ENCODE measurements at places on chromosomes 1 and 21.

DNA sequence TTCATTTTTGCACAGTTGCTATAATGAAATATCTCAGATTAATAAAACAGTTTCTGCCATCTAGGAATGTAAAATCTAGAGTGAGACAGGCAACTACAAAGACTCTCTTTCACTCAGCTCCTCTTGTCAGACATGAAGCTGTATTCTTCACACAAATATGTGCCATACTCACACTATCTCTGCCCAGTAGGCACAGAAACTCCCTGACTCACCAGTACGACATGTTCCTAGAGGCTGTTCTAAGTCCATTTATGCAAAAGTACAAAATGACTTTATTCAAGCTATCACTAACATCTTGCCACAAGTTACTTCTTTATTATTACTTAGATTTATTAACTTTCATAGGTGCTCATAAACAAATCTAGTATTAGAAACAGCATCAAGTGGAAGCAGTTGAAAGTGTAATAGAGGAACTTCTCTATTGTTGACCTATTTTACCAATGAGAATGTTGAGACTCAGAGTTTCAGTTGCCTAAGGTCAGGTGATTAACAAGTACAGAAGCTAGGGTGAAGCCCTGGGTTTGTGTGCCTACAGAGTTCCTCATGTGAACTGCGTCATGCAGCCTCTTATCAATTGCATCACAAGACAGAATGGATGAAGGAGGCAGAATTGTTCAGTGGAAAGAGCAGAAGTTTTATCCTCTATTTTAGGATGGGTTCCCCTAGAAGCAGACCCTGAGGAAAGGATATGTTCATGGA lies 98.9 kb downstream of the RGS2 start:
- no peak for DNase-seq

DNA sequence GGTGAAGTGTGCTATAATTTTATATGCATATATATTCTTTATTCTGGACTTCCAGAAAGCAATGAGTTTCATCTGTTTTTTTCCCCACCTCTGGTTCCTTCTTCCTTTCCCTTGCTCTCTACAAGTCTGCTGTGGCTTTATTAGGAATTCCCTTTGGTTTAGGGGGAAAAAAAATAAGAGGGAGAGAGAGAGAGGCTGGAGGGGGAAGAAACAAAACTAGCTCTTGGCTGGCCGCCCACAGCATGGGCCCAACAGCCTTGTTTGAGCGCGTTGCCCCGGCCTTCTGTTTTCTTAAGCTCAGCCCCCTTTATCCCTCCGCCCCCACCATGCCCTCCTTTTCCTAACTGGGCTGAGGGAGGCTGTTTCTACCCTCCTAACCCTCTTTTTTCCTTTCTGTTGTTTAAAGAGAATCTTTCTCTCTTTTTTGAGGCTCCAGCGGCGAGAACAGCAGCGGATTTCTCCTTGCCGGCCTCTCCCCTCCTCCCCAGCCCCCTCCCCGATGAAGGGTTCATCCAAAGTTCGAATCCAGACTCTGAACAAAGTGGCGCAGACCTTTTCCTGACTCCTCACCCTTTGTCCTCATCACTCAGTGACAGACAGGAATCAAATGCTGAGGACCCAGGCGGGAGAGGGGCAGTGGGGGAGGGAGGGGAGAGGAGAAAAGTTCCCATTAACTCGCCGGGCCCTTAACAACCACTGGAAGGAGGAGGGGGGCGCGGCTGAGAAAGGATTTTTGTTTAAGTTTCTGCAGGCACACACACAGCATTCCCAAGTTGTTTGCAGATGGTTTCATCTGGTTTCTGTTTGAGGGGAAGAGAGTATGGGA lies 29.7 kb downstream of the PBX1 start:
- DNase-seq: no peak

DNA sequence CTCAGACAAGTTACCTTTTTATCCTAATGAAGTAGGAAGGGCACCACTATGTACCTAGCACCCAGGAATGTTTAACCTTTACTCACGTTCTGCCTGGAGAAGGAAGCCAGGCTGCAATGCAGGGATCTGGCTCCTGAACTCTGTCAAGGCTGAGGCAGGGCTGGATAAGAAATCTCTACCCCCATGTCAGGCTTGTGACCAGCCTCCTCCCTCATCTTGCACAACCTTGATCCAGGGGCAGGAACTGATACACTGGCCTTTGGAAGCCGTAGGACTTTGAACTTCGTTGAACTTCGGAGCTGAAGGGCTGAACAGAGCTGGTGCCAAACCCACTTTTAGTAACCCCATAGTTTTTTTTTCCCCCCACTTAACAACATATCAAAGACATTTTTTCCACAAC lies 8.0 kb upstream of the AKR1A1 start:
- peak; percentile 85 for DNase-seq

- no peak for DNase-seq
These were observed 92.6 kb upstream of the BEND5 start for GRCh38 chr1:48869116-48869893.

DNA sequence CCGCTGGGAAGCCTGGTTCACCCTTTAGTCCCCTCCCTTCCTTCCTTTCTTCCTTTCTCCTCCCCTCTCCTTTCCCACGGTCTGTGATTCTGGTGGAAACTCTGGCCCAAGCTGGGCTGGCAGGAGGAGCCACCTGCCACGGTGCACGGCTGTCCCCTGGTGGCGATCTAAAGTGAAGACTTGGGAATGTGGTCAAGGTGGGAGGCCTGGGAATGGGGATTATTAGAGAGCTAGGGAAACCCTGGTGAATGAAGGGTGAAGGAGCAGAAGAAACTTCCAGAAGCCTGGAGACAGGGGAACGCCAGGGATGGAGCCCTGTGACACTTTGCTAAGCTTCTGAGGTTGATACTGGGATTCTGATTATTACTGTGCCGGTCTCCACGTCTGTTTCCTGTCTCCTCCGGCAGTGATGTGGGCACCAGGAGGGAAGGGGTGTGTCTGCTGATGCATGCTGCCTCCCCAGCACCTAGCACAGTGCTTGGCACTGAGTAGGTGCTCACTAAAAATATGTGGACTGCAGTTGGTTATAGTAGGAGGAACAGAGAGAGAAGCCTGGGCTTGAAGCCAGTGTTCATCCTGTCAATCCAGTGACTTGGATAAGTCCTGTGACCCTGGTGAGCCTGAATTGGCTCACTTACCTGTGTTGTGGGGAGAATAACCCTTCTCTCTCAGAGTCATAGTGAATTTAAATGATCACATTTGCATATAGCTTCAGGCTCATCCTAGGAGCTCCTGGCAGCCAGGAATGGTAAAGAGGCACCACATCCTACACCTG lies 71.2 kb upstream of the NBPF3 start:
- peak; percentile 77 for DNase-seq

- DNase-seq: peak; percentile 60
These were observed 163.4 kb upstream of the USP24 start for GRCh38 chr1:55378582-55378981.

- DNase-seq: no peak
These were observed 14.2 kb downstream of the SEMA4A start for GRCh38 chr1:156167536-156167935.

DNA sequence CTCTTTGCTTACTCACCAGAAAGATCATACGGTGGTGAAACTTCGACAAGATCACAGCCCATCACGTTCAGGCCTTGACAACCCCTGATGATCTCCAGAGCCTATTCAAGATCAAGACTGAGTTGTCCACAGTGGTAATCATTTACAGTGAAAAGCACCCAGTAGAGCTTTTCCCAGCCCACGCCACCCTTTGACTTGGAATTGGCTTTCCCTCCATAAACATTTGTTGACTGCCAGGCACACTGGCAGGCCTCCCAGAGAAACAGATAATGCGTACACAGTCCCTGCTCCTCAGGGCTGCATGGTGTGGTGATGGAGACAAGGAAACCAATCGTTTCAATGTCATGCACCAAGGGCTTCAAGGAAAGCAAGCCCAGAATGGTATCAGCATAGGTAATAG lies 10.1 kb downstream of the AGMAT start:
- no peak for DNase-seq

- no peak for DNase-seq
These were observed 398 bp upstream of the SLC30A10 start for GRCh38 chr1:219928791-219929118.

DNA sequence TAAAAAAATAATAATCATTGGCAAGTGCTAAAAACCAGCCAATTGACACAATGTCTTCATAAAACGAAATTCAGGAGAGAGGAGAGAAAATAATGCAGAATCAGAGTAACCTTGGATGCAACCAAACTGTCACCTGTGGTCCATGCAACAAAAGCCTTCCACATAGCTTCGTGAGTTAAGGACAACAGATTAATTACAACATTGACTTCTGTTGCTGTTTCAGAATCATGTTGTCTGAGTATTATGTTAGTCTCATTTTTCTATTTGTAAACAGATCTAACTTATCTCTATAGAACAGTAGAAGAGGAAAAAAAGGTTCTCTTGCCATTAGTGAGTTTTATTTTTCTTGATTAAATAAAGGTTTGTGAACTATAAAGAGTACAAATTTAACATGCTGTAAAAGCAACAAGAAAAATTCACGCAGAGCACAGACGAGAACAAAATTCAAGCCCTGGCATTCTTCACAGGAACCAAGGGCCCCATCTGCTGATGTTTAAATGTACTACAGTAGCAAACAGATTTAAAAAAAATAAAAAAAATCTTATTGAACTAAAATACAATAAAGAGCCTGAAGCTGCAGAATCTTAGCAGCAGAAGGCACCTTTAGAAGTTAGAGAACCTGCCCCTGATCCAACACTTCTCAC lies 381.1 kb upstream of the PKN2 start:
- peak; percentile 3 for DNase-seq

- DNase-seq: no peak
These were observed 22.1 kb upstream of the POU2F1 start for GRCh38 chr1:167198518-167199133.

GRCh38 chr1:152681616-152682015 lies 4.3 kb upstream of the LCE2B start:
- DNase-seq: no peak

DNA sequence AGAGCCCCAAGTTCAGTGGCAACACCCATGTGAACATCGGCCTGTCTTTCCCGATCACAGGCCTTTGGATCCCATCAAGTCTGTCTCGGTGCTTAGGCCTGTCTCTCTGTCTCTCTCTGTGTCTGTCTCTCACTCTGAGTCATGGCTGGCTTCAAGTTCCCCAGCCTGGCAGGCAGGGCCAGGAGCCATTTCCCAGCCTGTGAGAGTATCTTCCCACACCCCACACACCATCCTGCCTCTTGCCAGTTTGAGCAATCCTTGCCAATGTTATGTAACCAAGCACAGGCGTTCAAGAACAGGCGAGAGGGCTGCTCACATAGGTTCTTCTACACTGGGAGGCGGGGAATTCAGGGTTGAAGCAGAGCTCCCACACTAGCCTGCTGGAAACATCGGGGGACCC lies 70.0 kb upstream of the TMEM51 start:
- DNase-seq: no peak

GRCh38 chr1:91499904-91500755 lies 521 bp upstream of the CDC7 start:
- no peak for DNase-seq

GRCh38 chr21:43727519-43728153 lies 8.7 kb downstream of the PDXK start:
- DNase-seq: no peak

GRCh38 chr21:39182016-39182415 lies 1.2 kb downstream of the PSMG1 start:
- DNase-seq: no peak

DNA sequence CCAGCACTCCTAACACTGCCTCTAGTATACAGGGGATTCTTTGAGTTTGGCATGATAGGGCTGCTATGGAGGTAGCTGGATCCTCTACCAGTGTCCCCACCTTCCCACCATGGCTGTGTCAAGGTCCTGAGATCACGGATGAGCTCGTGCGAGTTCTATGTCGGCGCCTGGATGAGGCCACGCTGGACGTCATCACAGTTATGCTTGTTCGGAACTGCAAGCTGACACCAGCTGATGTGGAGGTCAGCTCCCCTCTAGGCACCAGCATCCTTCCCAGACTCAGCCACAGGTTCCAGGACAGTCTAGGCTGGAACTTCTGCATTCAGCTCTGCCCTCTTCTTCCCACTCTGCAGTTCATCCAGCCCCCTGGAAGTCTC lies 15.2 kb downstream of the HYI start:
- no peak for DNase-seq

GRCh38 chr1:99264201-99265021 lies at the start of gene PLPPR4:
Gene PLPPR4 (plus strand): TSS chr1:99264492. CDS start chr1:99264594, 102 bp downstream.
- peak; percentile 46 for DNase-seq

DNA sequence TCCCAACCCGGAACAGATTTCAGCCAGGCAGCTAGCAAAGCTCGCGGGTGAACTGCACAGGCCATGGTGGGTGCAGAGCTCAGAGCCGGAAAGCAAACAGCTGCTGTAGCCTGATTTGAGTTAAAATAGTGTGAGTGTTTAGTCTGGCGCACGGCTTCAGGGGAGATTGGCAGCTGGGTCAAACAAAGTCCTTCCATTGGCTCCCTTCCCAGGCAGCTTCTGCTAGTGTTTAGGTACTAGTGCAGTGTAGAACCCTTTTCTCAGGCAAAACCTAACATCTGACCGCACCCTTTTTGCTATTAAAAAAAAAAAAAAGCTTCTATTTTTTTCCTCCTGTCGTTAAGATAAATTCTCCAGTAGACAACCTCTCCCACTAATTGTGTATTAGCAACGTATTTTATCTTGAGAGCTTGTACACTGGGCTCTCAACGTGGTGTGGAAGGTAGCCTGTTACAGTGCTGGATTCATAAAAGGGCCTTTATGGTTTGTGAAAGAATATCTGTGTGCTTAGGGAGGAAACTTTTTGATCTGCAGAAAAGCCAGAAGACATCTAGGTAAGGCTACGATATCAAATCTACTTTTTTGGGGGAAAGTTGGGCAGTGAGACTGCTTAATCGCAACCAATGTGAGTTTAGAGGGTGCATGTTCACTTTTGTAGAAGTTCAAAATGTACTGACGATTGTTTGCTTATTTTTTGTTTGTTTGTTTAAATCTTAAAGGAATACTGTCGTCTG lies 689.6 kb downstream of the USP25 start:
- peak; percentile 39 for DNase-seq

GRCh38 chr1:152018537-152018936 lies 18.3 kb downstream of the S100A11 start:
- DNase-seq: no peak

- DNase-seq: no peak
These were observed 10.6 kb upstream of the CAPZB start for GRCh38 chr1:19495799-19496526.

- DNase-seq: no peak
These were observed 23.8 kb upstream of the PRDM15 start for GRCh38 chr21:41902946-41903345.
